ENCODE measurements at places on chromosomes 5 and 9. TPM values are rescaled to one million over a fixed set of nuclear protein-coding genes. Genes with fewer than 3 reads are reported as not detected.

DNA sequence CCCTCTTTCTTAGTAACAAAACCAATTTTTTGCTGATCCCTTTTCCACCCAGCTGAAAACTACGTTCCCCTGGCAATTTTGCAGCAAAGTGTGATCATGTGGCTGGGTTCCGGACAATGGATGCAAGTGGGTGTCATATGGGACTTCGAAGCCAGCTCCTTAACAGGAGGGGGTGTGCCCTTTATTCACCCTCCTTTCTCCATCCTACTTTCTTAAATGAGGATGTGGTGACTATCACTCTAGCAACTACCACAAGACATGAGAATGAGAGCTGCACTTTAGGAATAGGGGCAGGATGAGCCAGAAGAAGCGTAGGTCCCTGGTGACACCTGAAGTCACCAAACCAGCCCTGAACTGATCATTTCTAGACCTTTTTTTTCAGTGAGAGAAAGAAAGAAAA is 58.9 kb downstream of the IRF1 start:
- H3K27ac ChIP-seq = peak overlapping the region; percentile 95
- peaks cover 88% of the 10 kb centered on the region for H3K4me1 ChIP-seq
- H3K27me3 ChIP-seq = no peaks in the 10 kb centered on the region
- H3K36me3 ChIP-seq = peaks cover 15% of the 10 kb centered on the region
- no peak overlapping the region for H3K4me3 ChIP-seq
- no peak for DNase-seq

GRCh38 chr5:1420211-1421195 is 24.7 kb downstream of the SLC6A3 start:
- no peak for DNase-seq
- H3K27ac ChIP-seq = no peak overlapping the region
- H3K27me3 ChIP-seq = no peaks in the 10 kb centered on the region
- H3K4me1 ChIP-seq = no peaks in the 10 kb centered on the region

DNA sequence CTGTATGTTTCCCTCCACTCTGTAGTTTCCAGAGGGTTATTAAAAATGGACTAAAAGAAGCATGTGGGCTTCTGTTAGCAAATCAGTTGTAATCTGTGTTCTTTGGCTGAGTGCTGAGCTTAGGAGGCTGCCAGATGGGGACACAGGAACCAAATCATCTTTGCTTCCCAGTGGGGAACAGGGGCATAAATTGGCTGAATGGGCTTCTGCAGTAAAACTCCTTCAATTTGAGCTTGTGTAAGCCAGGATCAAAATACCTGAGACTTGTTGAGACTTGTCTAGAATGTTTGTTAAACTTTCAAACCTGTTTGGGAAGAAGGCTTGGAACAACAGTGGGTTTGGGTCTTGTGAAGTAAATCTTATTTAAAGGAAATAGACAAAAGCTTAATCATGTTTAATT is 32.2 kb upstream of the TNFAIP8 start:
- peak overlapping the region; percentile 9 for H3K27ac ChIP-seq
- H3K27me3 ChIP-seq = no peaks in the 10 kb centered on the region
- H3K4me1 ChIP-seq = peaks cover 60% of the 10 kb centered on the region
- DNase-seq = no peak
- no peak overlapping the region for H3K4me3 ChIP-seq
- H3K36me3 ChIP-seq = no peaks in the 10 kb centered on the region

- peak within 1 kb of the TSS; percentile 72 for H3K4me3 ChIP-seq
- H3K27me3 ChIP-seq = no peaks in the 10 kb centered on the region
- no peaks in the 10 kb centered on the region for H3K36me3 ChIP-seq
- peaks cover 21% of the 10 kb centered on the region for H3K4me1 ChIP-seq
- peak; percentile 80 for DNase-seq
- peak within 1 kb of the TSS; percentile 72 for H3K27ac ChIP-seq
Measured at GRCh38 chr5:178130576-178131445, at the start of gene RMND5B. Gene RMND5B (plus strand): TSS chr5:178131014. CDS start chr5:178138120, 7,106 bp downstream.

DNA sequence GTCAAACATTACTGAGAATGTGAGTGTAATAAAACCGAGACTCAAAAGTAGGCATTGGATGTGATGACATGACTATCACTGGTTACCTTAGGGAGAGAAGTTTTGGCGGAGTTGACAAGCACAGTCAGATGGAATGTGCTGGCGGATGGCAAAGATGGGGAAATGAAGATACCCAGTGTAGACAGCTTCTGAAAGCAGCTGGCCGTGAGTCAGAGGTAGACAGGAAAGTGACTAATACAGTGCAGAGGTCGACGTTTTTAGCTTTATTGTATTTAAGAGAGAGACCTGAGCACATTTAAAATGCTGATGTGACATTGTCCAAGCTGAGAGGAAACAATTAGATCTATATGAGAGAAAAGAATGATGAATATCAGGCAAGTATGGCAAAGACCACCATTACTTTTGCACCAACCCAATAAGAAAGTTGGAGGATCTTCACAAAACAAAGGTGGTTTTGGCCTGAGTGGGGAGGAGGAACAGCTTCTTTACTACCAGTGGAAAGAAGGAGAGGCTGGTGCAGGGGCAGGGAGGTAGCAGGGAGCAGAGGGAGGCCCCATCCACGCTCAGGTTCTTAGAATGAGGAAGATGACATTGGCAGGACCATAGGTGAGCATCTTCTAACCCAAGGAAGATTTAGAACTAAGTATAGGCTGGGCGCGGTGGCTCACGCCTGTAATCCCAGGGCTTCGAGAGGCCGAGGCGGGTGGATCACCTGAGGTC is 36.7 kb upstream of the KCNIP1 start:
- no peak overlapping the region for H3K27ac ChIP-seq
- H3K27me3 ChIP-seq = no peaks in the 10 kb centered on the region
- H3K4me3 ChIP-seq = no peak overlapping the region
- no peaks in the 10 kb centered on the region for H3K36me3 ChIP-seq
- peaks cover 3% of the 10 kb centered on the region for H3K4me1 ChIP-seq

DNA sequence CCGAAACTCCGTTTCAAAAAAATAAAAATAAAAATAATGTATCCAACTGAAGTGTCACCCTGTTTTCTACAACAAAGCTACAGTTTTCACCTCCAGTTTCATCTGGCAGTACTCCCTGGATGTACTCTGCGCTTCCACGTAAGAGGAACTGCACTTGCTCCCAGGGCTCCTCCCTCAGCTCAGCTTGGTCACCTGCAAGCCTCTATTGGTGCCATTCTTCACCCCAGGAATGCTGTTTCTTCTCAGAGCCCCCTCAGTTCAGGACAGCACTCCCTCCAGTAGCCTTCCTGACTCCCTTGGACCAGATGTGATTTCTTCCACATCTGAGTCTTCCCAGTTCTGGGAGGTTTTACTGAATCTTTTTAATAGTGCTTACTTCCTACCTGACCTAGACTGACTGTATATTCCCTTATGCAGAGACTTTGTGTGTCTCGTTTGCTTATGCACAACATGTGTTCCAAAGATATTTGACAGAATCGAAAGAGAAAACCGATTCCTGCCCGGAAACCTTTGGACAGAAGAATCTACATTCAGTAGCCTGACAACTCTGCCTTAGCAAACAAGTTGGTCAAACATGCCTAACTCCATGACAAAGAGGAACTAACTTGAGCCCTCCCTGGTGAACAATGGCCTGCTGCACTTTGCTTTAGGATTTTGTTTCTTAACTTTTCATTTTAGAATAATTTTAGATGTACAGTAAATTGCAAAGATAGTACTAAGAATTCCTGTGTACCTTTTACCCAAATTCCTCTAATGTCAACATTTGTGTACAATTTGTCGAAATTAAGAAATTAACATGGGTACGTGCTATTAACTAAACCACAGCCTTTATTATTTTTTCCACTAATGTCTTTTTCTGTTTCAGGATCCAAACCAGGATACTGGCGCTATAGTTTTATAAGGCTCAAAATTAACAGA is 814 bp downstream of the CCDC125 start:
- peak overlapping the region; percentile 79 for H3K4me3 ChIP-seq
- H3K27ac ChIP-seq = peak overlapping the region; percentile 62
- no peaks in the 10 kb centered on the region for H3K27me3 ChIP-seq

- no peaks in the 10 kb centered on the region for H3K36me3 ChIP-seq
- no peak overlapping the region for H3K4me3 ChIP-seq
- no peak overlapping the region for H3K27ac ChIP-seq
- no peaks in the 10 kb centered on the region for H3K27me3 ChIP-seq
- no peaks in the 10 kb centered on the region for H3K4me1 ChIP-seq
Measured at GRCh38 chr5:4881366-4882002, 258.6 kb upstream of the ADAMTS16 start.

DNA sequence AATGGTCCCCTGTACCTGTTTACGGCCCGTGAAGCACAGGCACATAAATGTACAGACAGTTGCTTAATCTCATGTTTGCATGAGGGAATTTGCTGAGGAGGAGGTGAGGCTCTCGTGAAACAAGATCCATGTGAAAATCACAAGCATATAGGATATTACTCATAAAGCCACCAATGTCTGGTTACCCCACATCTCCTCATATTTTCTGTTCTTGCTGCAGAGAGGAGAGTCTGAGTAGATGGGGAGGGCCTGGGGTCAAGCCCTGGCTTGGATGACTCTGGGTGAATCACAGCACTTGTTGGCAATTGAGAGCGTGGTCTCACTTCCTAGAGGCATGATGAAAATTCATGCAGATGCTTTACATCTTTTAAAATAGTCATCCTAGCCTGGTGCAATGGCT is 975 bp downstream of the AGXT2 start:
- DNase-seq = no peak
- no peaks in the 10 kb centered on the region for H3K4me1 ChIP-seq
- H3K4me3 ChIP-seq = no peak overlapping the region
- H3K27ac ChIP-seq = no peak overlapping the region

DNA sequence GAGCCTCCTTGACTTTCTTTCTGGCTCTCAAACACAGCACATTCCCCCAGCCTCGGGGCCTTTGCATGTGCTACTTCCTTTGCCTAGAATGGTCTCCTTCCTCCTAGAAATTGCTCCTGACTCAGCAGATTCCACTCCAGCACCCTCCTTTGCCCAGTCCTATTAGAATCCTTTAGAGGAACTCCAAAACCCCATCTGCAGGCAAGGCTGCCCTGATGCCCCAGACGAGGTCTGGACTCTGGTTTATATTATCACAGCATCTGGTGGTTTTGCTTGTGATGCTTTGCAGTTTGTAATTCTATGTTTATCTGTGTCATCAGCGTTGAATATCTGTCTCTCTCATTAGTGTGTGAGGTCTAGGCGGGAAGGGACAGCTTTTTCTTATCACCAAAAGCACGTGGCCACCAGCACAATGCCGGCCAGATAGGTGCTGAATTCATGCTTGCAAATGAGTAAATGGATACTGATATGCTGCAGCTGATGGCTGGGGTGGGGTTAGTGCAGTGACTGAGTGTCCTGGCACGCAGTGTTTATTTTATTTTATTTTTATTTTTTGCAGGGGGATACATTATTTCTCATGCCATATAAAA is 30.0 kb upstream of the ANKH start:
- DNase-seq = no peak
- no peaks in the 10 kb centered on the region for H3K4me1 ChIP-seq
- H3K36me3 ChIP-seq = no peaks in the 10 kb centered on the region
- H3K27me3 ChIP-seq = no peaks in the 10 kb centered on the region

GRCh38 chr9:109616571-109617120 is 118.5 kb upstream of the PTPN3 start:
- no peaks in the 10 kb centered on the region for H3K4me1 ChIP-seq
- DNase-seq = no peak
- no peaks in the 10 kb centered on the region for H3K27me3 ChIP-seq
- no peak overlapping the region for H3K4me3 ChIP-seq
- no peaks in the 10 kb centered on the region for H3K36me3 ChIP-seq

The GABRA6 gene
- total RNA-seq = not detected

The QRFP gene
- not detected for total RNA-seq

DNA sequence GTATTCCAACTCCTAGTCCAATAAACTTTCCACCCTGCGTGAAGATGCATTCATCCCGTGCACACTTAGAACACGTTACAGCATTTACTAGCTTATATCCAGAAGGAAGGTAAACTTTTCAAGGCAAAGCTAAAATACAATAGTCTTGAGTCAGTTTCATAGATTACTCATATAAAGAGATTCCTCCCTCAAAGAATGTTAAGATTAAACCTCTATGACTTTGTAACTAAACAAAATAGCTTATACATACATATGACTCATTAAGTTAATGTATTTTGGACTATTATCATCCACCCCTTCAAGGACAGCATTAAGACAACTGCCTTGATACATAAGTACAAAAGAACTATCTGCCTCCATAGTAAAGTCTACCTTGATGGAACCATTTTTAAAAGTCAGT is 36.1 kb downstream of the TLE1 start:
- H3K27me3 ChIP-seq = no peaks in the 10 kb centered on the region
- H3K36me3 ChIP-seq = peaks cover 11% of the 10 kb centered on the region
- DNase-seq = no peak
- H3K4me3 ChIP-seq = no peak overlapping the region
- H3K27ac ChIP-seq = no peak overlapping the region

DNA sequence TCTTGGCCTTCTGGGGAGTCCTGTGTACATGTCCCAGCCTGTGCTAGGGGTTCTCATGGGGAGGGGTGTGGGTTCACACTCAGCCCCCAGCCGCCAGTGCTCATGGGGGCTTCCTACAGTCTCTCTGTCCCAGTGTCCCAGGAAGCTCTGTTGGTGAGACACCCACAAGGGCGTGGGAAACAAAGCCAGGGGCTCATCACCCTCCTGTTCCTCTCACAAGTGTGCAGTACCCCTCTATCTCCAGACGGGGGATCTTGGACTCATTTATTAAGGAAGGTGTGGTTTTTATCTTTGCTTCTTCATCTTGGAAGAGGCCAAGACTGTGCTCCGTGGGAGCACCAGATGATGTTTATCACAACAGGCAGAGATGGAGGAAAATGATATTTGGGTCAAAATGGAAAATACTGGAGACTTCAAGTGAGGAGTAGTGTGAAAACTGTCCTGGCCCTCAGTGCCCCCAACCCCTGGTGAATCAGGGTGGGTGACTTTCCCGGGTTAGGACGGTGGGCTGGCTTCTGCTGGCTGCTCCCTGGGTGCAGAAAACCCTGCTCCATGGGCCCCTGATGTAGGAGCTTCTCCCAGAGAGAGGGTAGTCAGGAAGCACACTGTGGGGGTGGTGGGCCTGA is 15.2 kb downstream of the TMEM171 start:
- H3K4me1 ChIP-seq = no peaks in the 10 kb centered on the region
- no peaks in the 10 kb centered on the region for H3K36me3 ChIP-seq
- no peak overlapping the region for H3K4me3 ChIP-seq
- peaks cover 10% of the 10 kb centered on the region for H3K27me3 ChIP-seq

The SCGB3A2 gene
- 1.2 TPM for total RNA-seq

The CDO1 gene
- total RNA-seq = not detected

DNA sequence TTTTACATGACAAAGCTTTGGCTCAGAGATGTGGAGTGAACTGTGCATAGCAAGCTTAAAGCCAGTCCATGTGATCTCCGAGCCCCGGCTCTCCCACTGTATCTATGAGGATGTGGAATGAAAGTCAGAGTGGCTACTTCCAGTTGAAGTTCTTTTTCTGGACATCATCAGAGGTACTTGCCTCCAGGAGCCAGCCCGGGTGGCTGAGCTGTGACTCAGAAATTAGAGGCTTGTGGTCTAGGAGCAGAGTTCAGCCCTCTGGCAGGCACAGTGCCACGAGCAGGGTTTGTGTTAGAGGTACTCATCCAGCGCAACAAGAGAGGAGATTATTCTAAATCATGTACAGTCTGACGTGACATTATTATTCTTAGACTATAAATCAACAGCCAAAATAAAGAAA is 322.5 kb downstream of the CDK5RAP2 start:
- no peak overlapping the region for H3K4me3 ChIP-seq
- H3K27ac ChIP-seq = no peak overlapping the region
- DNase-seq = no peak

The IL11RA gene
- total RNA-seq = 66.1 TPM
